ENCODE measurements at places on chromosomes 6 and 20.

GRCh38 chr6:135880066-135880972 is 28.8 kb downstream of the PDE7B start:
- no peak for DNase-seq

DNA sequence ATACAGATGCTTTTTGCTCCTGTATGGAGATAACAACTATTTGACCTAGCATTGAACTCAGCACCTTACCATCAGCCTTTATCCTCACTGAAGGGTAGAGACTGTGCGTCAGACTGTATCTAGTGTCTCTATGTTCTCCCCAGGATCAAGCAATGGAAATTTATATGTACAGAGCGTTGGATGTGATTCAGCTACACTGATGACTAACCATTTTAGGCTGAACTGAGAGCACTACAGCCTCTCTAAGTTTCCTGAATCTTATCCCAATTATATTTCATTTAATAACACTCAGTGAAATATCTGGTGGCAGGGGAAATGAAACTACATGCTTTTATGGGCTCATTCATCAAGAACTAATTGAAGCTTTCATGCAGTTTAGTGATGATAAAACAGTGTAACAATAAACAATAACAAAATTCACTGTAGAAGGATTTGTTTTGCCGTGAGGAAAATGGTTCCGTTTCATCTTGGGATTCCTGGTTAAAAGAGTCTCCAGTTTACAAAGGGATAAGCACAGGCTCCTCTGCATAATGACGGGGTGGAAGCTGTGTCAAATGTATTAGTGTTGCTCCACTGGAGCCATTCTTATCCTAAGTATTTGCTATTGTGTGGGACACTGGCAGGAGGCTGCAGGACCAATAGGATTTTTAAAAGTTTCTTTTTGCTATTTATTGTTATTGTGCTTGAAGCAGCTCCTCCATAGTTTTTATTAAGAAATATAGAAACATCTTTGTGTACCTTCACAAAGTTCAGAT is 567.6 kb upstream of the MMS22L start:
- DNase-seq, result no peak

GRCh38 chr6:169490246-169490641 is 211.6 kb downstream of the WDR27 start:
- DNase-seq, result peak; percentile 4

DNA sequence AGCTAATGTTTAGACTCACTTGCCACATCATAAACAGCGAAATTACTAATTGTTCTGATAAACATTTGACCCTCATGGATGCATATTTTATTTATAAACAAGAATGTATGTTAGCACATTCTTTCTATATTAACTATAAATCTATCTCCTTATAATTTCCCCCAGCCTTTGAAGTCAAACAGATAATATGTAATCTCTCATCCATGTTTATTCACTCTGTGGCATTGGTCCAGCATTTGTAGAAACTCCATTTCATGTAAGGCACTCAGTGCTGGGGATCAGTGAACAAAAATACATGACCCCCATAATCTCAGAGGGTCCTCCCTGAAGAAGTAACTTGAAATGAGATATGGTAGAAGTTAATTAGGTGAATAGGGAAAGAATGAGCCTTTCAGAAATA is 856.9 kb downstream of the EYS start:
- DNase-seq, result no peak

GRCh38 chr20:32608664-32609015 is 23.5 kb upstream of the NOL4L start:
- DNase-seq, result no peak

DNA sequence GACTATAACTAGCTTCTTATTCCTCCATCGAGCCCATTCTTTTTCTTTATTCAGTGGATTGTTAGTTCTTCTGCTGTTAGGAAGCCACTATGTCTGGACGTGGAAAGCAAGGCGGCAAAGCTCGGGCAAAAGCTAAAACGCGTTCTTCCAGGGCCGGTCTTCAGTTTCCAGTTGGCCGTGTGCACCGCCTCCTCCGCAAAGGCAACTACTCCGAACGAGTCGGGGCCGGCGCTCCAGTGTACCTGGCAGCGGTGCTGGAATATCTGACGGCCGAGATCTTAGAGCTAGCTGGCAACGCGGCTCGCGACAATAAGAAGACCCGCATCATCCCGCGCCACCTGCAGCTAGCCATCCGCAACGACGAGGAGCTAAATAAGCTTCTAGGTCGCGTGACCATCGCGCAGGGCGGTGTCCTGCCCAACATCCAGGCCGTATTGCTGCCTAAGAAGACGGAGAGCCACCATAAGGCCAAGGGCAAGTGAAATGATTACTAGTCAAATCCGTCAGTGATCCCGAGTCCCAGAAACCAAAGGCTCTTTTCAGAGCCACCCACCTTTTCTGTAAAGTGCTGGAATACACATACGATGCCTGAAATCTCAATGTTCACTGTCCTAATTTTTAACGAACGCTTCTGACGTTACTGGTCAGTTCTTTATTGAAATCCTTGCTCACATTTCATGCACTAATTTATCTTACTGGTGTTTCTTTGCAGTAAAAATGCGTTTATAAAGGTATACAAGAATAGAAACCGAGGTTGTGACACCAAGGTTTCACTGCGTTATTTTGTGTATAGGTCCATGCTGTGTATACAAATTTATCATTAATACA is 129.9 kb downstream of the HFE start:
- peak; percentile 85 for DNase-seq

- no peak for DNase-seq
These were observed 448.8 kb downstream of the RNF144B start for GRCh38 chr6:18835976-18836375.

DNA sequence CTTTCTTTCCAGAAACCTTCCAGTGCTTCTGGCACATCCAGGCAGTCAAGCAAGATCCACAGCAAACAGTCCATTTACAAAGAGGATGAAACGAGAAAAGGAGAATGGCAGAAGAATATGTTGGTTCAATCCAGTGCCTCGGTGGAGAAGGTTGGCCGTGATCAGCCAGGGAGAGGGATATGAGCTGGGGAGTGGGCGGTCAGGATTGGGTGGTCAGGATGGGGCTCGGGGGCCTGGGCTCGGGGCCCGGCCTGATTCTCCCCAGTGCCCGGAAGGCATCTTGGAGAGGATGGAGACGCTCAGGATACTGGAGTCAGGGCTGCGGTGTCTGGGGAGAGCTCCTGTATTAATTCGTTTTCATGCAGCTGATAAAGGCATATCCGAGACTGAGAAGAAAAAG is 61.3 kb downstream of the EFCAB8 start:
- DNase-seq, result no peak

- no peak for DNase-seq
These were observed 13.4 kb downstream of the MTFR2 start for GRCh38 chr6:136236466-136237293.

DNA sequence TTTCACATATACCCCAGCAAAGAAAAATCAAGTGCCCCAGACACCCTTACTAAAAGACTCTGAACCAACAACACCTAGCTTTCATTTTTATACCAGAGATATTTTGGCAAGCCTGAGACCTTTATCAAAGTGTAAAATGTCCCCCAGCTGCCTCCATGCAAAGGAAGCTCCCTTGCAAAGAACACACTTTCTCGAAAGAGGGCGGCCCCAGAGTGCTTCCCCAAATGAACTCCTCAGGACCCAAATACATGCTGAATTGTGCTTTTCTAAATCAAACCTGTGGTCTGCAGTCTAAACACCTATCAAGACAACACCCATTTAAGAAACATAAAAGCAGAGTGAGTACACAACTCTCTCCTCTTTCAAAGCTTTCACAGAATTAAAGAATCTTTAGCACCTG is 490 bp downstream of the IPCEF1 start:
- no peak for DNase-seq

GRCh38 chr6:14838133-14838583 is 407.7 kb upstream of the JARID2 start:
- no peak for DNase-seq

- peak; percentile 24 for DNase-seq
These were observed 607.3 kb upstream of the CITED2 start for GRCh38 chr6:139981768-139982181.

DNA sequence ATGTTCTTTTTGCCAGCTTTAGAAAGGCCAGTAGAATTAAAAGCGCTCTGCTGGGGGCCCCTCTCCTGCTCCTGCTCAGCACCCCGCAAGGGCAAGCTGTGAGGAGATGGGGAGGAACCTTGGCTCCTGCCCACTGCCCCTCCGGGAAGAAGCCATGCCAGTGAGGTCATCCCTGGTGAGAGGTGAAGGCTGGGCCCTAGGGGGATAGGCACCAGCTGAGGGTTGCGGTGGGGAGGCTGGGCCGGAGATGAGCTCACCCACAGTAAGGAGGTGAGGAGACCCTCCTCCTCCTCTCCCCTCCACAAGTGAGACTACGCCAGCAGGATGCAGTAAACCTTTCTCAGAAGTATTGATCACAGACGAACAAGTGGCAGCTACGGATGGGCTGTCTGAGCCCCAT is 32.1 kb downstream of the LRFN2 start:
- no peak for DNase-seq

DNA sequence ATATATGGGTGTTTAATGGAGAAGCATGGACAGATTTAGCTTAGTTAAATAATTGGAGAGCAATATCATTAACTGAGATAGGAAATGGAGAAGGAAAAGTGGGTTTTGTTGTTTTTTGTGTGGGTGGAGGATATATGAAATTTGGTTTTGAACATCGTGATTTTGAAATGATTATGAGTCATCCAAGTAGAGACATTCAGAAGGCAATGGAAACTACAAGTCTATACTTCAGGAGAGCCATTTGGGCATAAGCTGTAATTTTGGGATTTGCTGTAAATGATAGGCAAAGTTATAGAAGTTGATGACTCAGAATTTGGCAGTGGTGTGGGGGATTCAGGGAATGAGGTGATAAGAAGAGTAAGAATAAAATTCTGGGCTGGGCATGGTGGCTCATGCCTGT is 27.4 kb upstream of the FAM135A start:
- no peak for DNase-seq

DNA sequence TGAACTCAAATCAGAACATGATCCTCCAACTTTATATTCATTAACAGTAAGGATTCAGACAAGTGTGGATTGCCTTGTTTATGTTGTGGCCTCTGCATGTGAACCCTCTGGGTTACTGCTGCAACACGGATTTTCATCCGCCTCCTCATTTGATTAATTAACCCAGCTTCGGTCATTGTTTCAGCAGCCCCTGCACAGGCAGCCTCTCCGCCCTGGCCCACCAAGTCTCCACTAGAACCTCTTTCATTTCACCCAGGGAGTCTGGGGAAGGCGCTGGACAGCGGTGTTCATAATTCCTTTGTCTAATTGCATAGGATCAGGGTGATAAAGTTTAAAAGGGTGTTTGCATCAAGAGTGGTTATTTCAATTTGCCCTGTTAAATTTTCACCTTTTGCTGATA is 15.7 kb downstream of the NKX2-2 start:
- no peak for DNase-seq

DNA sequence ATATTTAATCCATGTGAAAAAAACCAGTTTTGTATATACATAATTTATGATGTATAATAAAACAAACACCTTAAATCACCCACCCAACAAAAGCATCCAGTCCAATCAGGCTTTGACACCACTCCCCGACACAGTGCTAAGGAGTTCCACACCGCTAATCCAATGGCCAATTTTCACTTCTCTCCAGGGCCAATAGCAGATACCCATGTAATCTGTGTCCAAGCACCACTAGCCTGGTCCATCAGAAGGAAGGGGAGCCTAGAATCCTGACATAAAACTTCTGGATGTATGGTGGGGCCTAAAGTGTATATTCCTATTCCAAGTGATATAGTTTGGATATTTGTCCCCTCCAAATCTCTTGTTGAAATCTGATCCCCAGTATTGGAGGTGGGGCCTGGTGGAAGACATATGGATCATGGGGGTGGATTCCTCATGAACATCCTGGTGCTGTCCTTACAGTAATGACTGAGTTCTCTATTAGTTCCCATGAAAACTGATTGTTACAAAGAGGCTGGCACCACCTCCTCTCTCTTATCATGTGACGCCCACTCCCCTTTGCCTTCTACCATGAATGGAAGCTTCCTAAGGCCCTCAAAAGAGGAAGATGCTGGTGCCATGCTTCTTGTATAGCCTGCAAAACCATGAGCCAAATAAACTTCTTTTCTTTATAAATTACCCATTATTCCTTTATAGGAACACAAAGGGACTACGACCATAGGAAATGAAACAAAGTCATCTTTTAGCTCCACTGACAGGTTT is 20.8 kb downstream of the RALGAPA2 start:
- DNase-seq, result no peak

DNA sequence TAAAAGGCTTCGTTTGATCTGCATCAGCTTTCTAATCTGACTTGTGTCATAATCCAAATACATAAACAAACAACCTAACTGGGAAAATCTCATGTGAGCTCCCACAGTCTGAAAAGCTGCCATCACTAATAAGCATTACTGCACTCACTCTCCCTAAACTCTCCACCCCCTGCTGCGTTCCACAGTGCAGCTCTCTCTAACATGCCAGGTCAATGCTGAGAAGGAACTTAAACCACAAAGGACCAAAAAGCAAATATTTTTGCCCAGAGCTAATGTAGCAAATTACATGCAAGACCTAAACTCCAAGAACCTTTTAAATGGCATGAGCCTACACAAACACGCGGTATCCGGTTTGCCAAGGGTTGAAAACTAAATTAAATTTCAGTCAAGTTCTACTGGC is 542.3 kb upstream of the JARID2 start:
- no peak for DNase-seq

GRCh38 chr6:104952911-104953399 is 4.0 kb upstream of the LIN28B start:
- DNase-seq, result no peak

- no peak for DNase-seq
These were observed 141.2 kb downstream of the CDK19 start for GRCh38 chr6:110674096-110674495.

GRCh38 chr6:14897831-14898230 is 348.0 kb upstream of the JARID2 start:
- no peak for DNase-seq

GRCh38 chr20:16299897-16300296 is 273.4 kb downstream of the KIF16B start:
- DNase-seq, result no peak

DNA sequence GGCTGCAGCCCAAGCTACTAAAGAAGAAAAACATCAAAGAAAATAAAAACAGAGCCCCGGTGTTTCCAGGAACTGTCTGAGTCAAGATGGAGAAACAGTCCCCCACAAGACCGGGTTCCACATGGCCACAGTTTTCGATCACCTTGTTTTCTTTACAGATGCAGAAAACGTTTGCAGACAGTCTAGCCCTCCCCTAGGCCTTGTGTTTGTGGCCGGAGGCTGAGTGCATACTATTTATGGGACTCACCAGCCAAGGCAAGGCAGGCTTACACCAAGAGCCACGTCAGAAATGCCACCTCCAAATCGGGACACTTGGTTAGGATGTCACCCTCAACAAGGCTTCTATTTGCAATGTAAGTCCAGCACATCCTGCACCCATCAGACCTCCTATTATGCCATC is 97.3 kb downstream of the BMP7 start:
- DNase-seq, result no peak

DNA sequence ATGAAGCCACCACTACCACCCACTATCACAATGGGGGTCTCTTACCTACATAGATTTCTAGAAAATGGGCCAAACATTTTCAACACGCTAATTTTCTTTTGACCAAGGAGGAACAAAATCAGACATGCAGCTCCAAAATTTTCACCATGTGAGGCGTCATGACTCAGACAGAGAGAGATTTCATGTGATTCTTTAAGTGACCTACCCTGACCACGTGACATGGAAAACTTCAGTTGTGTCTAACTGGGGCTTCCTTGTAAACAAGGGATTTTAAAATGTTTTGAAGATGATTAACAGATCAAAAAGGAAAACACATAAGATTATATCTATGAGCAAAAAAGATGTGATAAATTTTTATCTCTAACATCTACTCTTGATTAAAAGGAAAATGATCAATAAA is 199.2 kb downstream of the TBXT start:
- no peak for DNase-seq
